T-helper 1 cell (primary cell): ENCODE measurements at places on chromosomes 3 and 15.

DNA sequence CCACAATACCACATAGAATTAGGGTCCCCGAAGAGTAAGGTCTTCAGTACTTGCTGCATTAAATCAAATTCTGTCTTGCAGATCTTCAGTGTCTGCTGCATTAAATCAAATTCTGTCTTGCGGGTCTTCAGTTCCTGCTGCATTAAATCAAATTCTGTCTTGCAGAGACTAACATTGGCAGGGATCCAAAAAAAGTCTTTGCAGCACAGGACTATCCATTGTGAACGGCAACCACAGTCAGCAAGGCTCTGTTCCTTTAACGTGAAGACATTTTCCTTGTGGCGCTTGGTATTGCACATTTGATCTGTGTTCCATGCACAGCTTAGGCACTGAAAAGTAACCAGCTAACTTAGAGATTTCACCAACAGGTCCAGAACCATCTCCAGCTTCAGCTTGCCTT lies 46.8 kb upstream of the POMGNT2 start:
- no peak for DNase-seq

GRCh38 chr3:149401212-149401925 lies 23.9 kb upstream of the TM4SF1 start:
- DNase-seq: no peak

GRCh38 chr3:149026718-149027117 lies 35.4 kb downstream of the GYG1 start:
- no peak for DNase-seq

- no peak for DNase-seq
Observed at GRCh38 chr15:92074646-92075045, 221.1 kb downstream of the SLCO3A1 start.

GRCh38 chr15:74614744-74615507 lies 710 bp upstream of the CLK3 start:
- DNase-seq: peak; percentile 94

DNA sequence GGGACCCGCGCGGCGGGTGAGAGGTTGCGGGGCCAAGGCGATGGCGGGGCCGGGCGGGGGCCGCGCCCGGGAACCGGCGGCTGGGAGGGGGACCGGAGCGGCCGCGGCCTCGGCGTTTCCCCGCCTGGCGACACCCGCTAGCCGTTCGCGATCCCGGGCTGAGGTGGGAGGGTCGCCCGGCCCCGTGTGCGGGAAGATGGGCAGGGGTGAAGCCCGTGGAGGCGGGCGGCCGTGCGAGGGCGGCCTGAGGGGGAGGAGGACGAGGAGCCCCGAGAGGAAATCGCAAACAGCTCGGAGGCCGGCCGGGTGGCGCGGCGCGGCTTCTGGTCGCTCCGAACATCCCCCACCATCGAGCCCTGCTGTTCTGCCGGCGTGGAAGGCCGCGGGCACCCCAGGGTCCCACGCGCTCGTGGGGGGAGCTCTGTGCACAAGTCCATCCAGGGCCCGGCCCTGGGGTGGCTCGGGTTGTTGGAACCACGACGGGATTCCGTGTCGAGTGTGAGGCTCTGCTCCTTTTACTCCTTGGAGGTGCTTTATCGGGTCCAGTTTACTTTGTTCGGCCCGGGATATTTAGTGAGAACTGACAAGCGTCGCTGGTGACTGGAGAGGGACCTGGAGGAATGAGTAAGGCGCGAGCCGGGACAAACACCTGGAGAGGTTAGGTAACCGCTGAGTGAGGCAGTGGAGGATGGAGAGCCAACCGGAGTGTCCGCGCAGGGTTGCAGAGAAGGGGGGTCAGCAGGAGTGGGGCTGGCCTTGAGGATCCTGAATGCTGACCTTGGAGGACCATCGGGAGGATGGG lies 728 bp downstream of the CRTC3 start:
- DNase-seq: peak; percentile 55

- no peak for DNase-seq
Observed at GRCh38 chr3:165159760-165160421, 36.3 kb downstream of the SLITRK3 start.

GRCh38 chr3:155549087-155549486 lies 195.8 kb downstream of the PLCH1 start:
- DNase-seq: no peak

DNA sequence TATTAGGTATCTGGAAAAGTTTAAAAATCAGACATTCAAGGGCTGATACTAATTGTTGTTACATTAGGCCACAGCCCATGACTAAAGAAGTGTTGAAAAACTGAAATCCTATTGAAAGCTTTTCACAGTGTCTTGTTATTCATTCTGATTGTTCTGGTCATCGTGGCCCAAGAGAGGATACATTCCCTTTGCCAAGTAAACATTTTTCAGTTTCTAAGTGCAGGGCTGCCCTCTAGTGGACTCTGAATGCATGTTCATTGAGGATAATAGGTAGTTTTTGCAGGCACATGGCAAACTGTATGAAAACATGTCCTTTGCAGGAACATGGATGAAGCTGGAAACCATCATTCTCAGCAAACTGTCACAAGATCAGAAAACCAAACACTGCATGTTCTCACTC lies 181.1 kb downstream of the MYRIP start:
- DNase-seq: no peak

DNA sequence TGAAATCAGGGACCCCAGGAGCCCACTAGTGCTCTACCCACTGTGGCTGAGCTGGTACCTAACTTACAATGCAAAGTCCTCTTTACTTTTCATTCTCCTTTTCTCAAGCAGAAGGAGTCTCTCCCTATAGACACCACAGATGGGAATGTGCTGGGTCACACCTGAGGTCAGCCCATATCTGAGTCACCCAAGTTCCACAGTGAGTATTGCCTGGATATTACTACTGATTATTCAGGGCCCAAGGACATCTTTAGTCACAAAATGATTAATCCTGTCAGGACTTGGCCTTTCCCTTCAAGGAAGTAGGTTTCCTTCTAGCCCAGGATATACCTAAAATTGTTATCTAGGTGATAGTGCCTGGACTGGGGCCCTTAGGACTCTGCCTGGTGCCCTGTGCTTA lies 1305.2 kb downstream of the SI start:
- DNase-seq: no peak

GRCh38 chr3:70245746-70246525 lies 66.5 kb downstream of the MDFIC2 start:
- no peak for DNase-seq

- no peak for DNase-seq
Observed at GRCh38 chr3:4071481-4072184, 231.5 kb upstream of the SETMAR start.

- no peak for DNase-seq
Observed at GRCh38 chr15:32643907-32644445, 2.5 kb downstream of the SCG5 start.

DNA sequence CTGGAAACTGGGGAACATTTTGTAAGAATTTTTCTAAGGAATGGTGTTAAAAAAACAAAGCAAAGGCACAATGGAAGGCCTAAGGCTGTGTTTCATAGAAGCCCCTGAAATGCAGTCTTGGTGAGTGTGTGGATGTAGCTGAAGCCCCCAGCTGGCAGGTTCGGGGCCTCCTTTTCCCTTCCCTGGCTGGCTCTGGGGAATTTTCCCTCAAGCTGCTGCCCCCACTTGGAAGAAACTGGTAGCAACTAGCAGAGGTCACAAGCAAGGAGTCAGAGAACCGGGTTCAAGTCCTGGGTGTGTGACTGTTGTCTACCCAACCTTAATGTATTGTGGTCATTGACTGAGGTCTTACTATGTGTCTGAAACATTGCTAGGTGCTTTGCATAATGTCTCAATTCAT lies 85.3 kb upstream of the MYZAP start:
- no peak for DNase-seq

DNA sequence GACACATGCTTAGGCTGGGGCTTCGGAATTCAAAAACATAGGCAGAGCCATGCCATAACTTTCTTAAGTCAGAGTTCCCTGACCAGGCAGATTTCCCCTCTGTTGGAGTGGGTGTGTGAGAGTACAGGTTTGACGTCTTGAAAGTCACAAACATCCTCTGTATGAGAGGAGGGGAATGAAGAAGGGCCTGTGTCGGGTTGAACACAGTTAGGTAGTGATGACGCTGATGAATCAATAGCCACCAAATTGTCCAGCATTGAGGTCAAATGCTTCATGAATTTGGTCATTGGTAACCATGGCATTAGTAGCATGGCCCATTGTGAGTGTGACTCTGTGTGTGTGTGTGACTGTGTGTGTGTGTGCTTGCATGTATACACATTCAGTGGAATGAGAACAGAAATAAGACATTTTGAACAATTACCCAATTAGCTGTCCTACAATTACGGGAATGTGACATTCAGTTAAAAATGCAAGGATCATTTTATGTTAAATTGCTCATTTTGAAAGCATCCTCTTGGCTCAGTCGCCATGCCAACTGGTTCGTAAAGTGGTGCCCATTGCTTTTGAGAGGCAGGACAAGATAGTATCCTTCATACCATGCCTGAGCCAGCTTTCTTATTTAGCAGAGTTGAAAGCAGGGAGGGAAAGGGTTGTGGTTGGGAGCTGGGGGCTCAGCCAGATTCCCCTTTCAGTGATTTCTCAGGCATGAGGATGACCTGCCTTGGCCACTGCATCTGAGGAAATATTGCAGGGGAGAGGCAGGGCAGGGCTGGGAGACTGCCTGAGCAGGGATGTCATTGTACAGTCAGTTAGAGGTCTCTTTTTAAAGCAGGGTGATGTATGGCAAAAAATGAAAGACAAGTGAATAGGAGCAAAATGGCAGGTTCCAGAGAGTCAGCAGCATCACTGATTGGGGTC lies 35.4 kb downstream of the RBP2 start:
- DNase-seq: no peak

DNA sequence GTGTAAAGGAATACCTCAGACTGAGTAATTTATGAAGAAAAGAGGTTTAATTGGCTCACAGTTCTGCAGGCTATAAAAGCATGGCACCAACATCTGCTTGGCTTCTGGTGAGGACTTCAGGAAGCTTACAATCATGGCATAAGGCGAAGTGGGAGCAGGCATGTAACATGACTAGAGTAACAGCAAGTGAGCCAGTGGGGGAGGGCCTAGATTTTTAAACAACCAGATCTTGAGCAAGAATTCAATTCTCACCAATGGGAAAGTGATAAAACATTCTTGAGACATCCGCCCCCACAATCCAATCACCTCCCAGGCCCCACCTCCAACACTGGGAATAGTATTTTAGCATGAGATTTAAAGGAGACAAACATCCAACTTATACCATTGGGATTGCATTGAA lies 44.2 kb upstream of the BCL2A1 start:
- DNase-seq: no peak

GRCh38 chr15:45110256-45110820 lies 3.6 kb downstream of the DUOX2 start:
- no peak for DNase-seq
